ENCODE measurements at places on chromosomes 2 and 18. TPM values are rescaled to one million over a fixed set of nuclear protein-coding genes. Genes with fewer than 3 reads are reported as not detected.
A peak's percentile ranks its signal among the peaks of the same experiment; 100 is the strongest.

GRCh38 chr18:22879293-22879692, 53.8 kb upstream of the RBBP8 start:
- no peak overlapping the region for H3K4me3 ChIP-seq
- no peak overlapping the region for H3K27ac ChIP-seq
- no peak for DNase-seq
- no peaks in the 10 kb centered on the region for H3K4me1 ChIP-seq

MALL gene
- 0.24 TPM for total RNA-seq

GRCh38 chr18:76162886-76163285, 332.2 kb downstream of the ZNF516 start:
- H3K27me3 ChIP-seq, result no peaks in the 10 kb centered on the region
- no peaks in the 10 kb centered on the region for H3K36me3 ChIP-seq
- H3K4me3 ChIP-seq, result no peak overlapping the region
- no peak overlapping the region for H3K27ac ChIP-seq

GRCh38 chr2:172887280-172887679, 151.6 kb downstream of the RAPGEF4 start:
- peaks cover 6% of the 10 kb centered on the region for H3K27me3 ChIP-seq
- DNase-seq, result no peak
- H3K27ac ChIP-seq, result no peak overlapping the region
- no peaks in the 10 kb centered on the region for H3K36me3 ChIP-seq

DNA sequence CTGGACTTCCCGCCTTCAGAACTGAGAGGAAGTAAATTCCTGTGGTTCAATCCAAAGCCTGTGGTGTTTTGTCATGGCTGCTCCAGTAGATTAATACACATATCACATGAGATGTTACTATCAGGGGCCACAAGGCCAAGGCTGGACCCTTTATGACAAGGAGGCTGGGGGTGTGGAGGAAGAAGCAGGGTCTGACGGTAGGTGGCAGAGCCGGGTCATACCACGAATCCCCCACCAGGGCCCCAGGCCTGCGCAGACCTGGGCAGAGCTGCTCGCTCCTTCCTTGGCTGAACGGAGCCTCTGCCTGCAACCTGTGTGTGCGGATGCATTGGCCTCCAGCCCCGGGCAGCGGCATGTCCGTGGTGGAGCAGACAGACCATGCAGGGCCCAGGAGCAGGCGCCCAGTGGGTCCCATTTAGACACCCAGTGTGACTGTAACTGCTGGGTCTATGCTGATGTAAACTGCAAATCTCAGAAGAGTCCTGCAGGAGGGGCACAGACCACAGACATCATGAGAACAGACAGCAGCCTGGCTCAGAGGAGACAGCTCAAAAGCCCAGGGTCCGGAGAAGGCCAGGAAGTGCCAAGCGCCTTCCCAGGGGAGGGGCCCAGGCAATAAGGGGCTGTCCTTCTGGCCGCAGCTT, 155.2 kb downstream of the PXDN start:
- peaks cover 35% of the 10 kb centered on the region for H3K27me3 ChIP-seq
- H3K36me3 ChIP-seq, result no peaks in the 10 kb centered on the region
- H3K4me3 ChIP-seq, result no peak overlapping the region
- H3K4me1 ChIP-seq, result no peaks in the 10 kb centered on the region
- no peak overlapping the region for H3K27ac ChIP-seq
- no peak for DNase-seq

DNA sequence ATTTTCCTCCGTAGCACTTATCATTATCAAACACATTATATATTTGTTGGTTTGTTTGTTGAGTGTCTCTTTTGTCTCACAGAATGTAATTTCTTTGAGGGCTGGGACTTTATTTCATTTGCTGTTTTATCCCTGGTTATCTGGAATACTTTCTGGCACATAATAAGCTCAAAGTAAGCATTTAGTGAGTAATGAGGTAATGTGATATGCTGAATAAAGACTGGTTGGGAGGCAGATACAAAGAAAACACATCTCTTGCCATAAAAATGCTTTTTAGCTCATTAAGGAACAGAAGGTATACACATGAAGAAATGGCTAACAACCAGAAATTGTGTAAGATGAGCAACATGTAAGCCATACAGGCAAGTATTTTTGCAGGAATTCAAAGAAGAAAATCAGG, 1411.8 kb downstream of the LRP1B start:
- no peaks in the 10 kb centered on the region for H3K27me3 ChIP-seq
- no peak for DNase-seq
- no peaks in the 10 kb centered on the region for H3K4me1 ChIP-seq
- H3K27ac ChIP-seq, result no peak overlapping the region
- H3K4me3 ChIP-seq, result no peak overlapping the region
- H3K36me3 ChIP-seq, result no peaks in the 10 kb centered on the region

- H3K27ac ChIP-seq, result peak overlapping the region; percentile 12
- H3K27me3 ChIP-seq, result no peaks in the 10 kb centered on the region
- H3K36me3 ChIP-seq, result peaks cover 28% of the 10 kb centered on the region
- H3K4me3 ChIP-seq, result no peak overlapping the region
Observed at GRCh38 chr2:218257390-218257981, 3.3 kb upstream of the GPBAR1 start.

DNA sequence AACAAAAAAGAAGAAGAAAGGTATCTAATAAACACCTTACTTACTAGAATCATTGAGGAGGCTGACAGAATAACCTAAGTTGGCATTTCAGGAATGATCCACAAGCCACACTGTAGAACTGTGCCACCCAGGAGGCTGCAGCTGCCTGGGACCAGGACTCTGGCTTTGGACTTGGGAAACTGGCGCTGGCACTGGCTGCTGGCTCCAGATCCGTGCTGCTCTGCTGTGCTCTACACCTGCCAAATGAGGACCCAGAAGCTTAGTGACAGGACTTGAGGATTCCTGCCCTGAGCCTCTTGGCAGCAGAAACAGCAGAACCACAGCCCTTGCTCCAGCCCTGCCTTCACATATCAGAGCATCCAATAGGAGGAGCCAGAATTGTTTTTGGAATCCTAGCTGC, 113.5 kb downstream of the CABLES1 start:
- no peaks in the 10 kb centered on the region for H3K4me1 ChIP-seq
- peaks cover 69% of the 10 kb centered on the region for H3K27me3 ChIP-seq
- H3K27ac ChIP-seq, result no peak overlapping the region
- DNase-seq, result no peak
- no peak overlapping the region for H3K4me3 ChIP-seq
- H3K36me3 ChIP-seq, result no peaks in the 10 kb centered on the region

GRCh38 chr2:11118761-11119160, 36.5 kb upstream of the SLC66A3 start:
- peaks cover 5% of the 10 kb centered on the region for H3K4me1 ChIP-seq
- no peak overlapping the region for H3K4me3 ChIP-seq
- peaks cover 7% of the 10 kb centered on the region for H3K27me3 ChIP-seq
- no peak for DNase-seq
- no peak overlapping the region for H3K27ac ChIP-seq

GRCh38 chr2:72015266-72015665, 132.4 kb downstream of the CYP26B1 start:
- H3K27me3 ChIP-seq, result peaks cover 16% of the 10 kb centered on the region
- no peak overlapping the region for H3K4me3 ChIP-seq
- H3K27ac ChIP-seq, result no peak overlapping the region
- H3K4me1 ChIP-seq, result no peaks in the 10 kb centered on the region
- H3K36me3 ChIP-seq, result no peaks in the 10 kb centered on the region

PRSS56 gene
- total RNA-seq, result not detected

DNA sequence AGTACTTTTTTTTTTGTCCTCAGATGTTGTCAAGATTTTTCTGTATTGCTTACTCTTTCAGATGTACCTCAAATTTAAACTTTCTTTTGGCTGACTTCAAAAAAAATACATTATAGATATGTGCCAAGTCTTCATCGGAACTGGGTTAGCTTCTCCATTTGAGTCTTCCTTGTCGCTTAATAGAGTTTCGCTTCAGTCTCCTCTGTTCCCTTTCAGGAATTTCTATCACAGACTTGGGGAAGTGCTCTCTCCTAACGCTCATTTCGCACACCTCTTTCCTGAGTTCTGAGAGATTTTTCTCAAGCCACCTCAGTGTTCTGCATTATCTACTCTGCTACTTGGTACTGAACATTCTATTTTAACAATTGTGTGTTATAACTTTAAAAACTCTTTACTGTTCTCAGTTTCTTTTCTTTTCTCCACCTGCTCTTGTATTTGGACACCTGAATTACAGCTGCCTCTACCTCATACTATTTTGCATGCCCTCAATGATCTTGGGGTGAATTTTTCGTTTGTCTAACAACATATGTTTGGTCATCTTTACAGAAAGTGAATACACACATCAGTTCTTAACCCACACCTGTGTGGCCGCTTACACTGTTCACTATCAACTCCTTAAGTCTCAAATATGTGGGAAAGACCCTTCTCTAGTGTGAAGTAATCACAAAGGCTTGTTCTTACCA, 16.5 kb downstream of the PTPN2 start:
- H3K4me3 ChIP-seq, result no peak overlapping the region
- H3K36me3 ChIP-seq, result no peaks in the 10 kb centered on the region
- H3K4me1 ChIP-seq, result peaks cover 3% of the 10 kb centered on the region

DNA sequence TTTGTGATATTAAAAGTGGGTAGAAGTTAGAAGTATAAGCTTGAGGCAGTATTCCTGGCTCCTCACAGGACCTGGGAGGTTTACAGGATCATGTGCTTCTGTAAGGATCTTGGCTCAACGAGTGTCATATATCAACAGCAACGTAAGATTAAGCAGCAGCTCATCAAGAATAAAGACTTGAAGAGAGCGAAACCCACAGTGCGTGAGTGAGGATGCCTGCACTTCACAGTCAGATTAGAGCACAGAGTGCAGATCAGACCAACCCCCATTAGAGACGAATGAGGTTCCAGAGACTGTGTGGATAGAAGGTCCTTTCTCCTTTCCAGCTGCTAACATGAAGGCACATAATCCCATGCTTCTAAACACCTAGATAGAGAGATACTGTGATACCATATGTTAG, 1656.7 kb upstream of the NXPH2 start:
- H3K36me3 ChIP-seq, result no peaks in the 10 kb centered on the region
- no peak overlapping the region for H3K4me3 ChIP-seq
- H3K4me1 ChIP-seq, result no peaks in the 10 kb centered on the region
- no peaks in the 10 kb centered on the region for H3K27me3 ChIP-seq

GRCh38 chr2:175926272-175926671, 75.8 kb downstream of the LNPK start:
- no peak for DNase-seq
- H3K27me3 ChIP-seq, result no peaks in the 10 kb centered on the region
- no peak overlapping the region for H3K4me3 ChIP-seq
- H3K36me3 ChIP-seq, result peaks cover 21% of the 10 kb centered on the region
- no peak overlapping the region for H3K27ac ChIP-seq
- H3K4me1 ChIP-seq, result no peaks in the 10 kb centered on the region

DNA sequence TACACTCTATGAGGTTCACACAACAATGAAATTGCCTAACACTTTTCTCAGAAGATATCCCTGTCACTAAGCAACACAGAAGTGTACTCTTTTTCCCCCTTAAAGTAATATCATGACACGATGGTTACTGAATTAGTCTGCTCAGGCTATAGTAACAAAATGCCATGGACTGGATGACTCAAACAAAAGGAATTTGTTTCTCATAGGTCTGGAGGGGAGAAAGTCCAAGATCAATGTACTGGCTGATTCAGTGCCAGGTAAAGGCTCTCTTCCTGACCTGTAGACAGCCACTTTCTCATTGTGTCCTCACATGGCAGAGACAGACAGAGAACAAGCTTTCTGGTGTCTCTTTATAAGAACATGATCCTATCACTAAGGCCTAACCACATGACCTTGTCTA, 211.9 kb downstream of the RBM43 start:
- no peak for DNase-seq
- H3K27me3 ChIP-seq, result no peaks in the 10 kb centered on the region

GRCh38 chr18:77896586-77897252, 647.1 kb downstream of the GALR1 start:
- H3K27me3 ChIP-seq, result peaks cover 9% of the 10 kb centered on the region
- H3K36me3 ChIP-seq, result no peaks in the 10 kb centered on the region
- no peak overlapping the region for H3K27ac ChIP-seq
- no peaks in the 10 kb centered on the region for H3K4me1 ChIP-seq
- DNase-seq, result no peak
